Activated gamma-delta T cell (primary cell): ENCODE measurements at places on chromosomes 1 and 21.

- DNase-seq = no peak
Measured at GRCh38 chr1:204858363-204858821, 12.3 kb upstream of the NFASC start.

DNA sequence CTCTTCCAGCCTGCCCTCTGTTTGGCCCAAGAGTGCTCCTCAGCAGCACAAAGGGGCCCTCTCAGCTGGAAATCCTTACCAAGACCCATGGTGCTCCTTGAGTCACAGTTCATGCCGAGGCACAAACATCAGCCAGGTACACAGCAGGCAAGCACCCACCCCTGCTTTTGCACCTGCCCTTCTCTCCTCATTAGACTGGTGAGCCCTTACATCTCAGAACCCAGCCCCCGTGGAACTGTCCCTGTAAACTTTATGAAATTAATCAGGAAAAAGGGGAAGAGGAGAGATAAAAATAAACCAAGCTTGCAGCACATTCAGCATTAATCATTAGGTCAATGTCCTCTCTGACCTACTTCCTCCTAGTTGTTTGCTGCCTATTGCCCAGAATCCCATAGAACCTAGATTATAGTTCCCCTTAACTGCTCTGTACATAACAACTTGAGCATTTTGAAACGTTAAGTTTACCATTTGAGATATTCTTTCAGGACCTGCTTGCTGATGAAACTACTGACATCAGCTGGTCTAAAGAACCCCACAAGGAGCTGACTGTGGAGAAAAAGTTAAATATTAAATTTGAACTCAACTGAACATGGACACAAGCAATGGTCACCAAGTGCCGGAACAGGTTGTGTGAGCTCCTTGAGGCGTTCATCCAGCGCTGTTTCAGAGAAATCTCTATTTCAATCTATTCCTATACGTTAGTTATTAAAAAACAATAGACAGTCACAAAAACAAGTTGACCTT, 738.4 kb downstream of the MATN1 start:
- DNase-seq = no peak

GRCh38 chr1:240909701-240910457, 297.9 kb upstream of the GREM2 start:
- DNase-seq = no peak

GRCh38 chr1:229403573-229403972, 30.3 kb downstream of the ACTA1 start:
- no peak for DNase-seq

DNA sequence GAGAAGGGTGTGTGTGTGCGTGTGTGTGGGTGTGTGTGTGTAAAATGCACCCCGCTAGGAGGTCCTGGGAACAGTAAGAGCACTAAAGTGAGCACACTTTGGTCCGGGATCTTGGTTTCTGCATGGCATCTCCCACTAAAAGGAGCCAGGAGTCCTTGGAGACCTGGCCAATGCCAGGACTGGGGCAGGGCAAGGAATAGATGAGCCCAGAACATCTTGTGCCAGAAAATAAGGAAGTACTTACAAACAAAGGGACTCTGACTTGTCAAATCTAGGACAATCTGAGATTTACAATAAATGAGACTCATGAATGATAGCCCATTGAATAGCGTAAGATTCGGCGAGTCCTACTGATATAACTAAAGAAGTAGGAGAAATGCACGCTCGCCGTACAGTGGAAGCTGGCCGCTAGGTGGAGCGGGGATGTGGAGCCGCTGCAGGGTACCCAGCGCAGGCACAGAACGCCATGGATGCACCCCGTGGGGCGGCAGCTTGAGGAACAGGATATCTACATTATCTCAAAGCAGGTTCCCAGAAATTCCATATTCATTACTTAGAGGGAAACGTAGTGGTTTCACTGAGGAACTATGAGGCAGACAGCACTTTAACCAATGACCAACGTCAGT, 7.1 kb downstream of the SLC37A1 start:
- DNase-seq = no peak

DNA sequence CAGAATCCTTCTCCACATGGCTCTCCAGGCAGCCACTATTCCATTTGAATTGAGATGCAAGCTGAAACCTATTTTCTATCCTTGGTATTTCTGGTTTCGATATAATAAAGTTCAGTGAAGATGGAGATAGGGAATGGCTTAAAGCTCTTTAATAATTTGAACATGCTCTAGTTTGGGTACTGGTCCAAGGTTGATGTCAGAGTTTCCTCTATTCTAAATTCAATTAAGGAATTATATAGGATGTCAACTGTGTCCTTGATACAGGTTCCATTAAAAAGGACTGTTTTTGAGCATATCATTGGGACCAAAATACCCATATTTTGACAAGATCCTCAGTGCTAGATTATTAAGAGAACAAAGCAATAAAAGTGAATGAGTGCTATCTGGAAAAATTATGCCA, 245.3 kb downstream of the SPATA17 start:
- no peak for DNase-seq

DNA sequence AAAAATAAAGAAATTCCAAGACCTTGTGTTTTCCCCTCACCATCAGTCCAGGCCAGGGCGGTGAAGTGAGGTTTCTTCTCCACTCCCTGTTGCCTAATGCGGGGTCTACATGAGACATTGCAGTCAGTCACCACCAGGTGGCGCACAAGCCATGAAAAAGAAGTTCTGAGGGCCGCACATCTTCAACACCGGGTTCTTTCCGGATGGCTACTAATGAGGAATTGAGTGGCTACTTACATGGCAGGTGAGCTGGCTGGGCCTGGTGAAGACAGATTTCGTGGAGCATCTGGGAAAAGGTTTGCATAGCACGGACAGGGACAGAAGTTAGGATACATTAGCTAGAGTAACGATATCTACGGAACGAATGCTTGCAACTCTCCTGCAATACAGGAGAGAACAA, 15.8 kb upstream of the S100A11 start:
- DNase-seq = no peak

DNA sequence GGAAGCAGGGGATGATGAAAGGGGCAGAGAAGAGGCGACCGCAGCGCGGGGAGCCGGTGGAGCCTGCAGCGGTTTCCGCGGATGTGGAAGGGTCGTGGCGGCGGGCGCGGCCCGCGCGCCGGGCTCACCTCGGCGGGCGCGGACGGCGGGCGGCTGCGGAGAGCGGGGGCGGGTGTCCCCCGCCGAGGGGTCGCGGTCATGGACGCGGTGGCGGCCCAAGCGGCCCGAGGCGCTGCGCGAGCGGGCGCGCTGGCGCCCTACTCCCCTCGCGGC, 572 bp downstream of the LPGAT1 start:
- no peak for DNase-seq

- DNase-seq = no peak
Measured at GRCh38 chr1:232483826-232484225, 146.1 kb downstream of the SIPA1L2 start.

- DNase-seq = no peak
Measured at GRCh38 chr1:67749263-67749843, 64.4 kb downstream of the GADD45A start.

GRCh38 chr1:21318714-21319159, 28.5 kb upstream of the ECE1 start:
- no peak for DNase-seq

DNA sequence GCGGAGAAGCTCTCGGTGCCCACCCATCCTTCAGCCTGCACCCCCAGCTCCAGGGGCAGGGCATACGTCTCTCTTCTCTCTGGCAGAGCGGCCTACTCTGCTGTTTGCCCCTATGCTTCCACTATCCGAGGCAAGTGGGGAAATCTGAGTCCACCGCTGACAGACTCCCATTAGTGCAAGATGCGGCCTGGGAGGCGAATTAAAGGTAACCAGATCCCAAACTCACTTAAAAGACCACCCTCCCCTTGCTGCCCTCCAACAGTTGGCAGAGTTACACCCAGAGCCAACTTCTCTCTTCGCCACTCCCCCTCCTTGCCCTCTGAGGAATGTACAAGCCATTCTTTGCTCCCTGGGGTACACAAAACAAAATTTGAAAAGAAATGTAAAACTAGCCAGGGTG, 6.4 kb downstream of the FOXD3 start:
- no peak for DNase-seq
